ENCODE measurements at places on chromosomes 7 and 10. TPM values are rescaled to one million over a fixed set of nuclear protein-coding genes. Genes with fewer than 3 reads are reported as not detected.
A peak's percentile ranks its signal among the peaks of the same experiment; 100 is the strongest.

DNA sequence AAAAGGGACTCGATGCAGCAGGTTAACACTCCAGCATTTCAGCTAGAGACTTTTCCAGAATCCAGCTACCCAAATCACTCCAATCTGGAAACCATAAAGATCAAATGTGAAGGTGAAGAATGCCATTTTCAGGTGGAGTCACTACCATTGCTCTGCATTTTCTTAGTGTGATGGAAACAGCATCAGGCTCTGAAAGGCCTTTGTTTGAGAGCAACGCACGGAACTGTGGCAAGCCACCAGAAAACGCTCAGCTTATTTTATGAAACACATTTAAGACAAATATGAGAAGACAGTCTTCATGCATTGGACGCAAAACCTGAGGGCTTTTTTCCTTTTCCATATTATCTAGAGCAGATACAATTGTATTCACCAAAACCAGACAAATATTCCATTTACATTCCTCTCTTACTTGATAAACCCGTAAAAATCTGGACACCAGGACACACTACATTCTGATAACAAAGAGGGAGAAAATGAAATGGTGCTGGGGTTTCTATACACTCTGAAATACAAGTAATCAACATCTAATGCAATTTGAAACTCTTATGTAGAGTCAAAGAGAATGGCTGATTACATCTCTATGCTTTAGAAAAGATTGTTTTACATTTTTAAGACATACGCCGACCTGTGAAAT is 99.1 kb downstream of the NRP1 start:
- no peak for DNase-seq

GRCh38 chr7:139131-139530 is 53.2 kb upstream of the FAM20C start:
- DNase-seq: no peak

GRCh38 chr10:33521904-33522303 is 187.4 kb upstream of the NRP1 start:
- DNase-seq: no peak

GRCh38 chr10:96765406-96766240 is 45.3 kb upstream of the PIK3AP1 start:
- DNase-seq: peak; percentile 60

GRCh38 chr7:24715661-24716479 is 41.4 kb downstream of the GSDME start:
- DNase-seq: no peak

- no peak for DNase-seq
Measured at GRCh38 chr10:24440817-24441797, 232.2 kb downstream of the KIAA1217 start.

GRCh38 chr7:9507290-9507689 is 1073.9 kb downstream of the NXPH1 start:
- no peak for DNase-seq

- no peak for DNase-seq
Measured at GRCh38 chr10:115771755-115772154, 501.3 kb downstream of the GFRA1 start.

GRCh38 chr7:155506854-155507337 is 39.5 kb downstream of the CNPY1 start:
- peak; percentile 35 for DNase-seq

GRCh38 chr7:50791938-50792341 is 9.2 kb upstream of the GRB10 start:
- no peak for DNase-seq

DNA sequence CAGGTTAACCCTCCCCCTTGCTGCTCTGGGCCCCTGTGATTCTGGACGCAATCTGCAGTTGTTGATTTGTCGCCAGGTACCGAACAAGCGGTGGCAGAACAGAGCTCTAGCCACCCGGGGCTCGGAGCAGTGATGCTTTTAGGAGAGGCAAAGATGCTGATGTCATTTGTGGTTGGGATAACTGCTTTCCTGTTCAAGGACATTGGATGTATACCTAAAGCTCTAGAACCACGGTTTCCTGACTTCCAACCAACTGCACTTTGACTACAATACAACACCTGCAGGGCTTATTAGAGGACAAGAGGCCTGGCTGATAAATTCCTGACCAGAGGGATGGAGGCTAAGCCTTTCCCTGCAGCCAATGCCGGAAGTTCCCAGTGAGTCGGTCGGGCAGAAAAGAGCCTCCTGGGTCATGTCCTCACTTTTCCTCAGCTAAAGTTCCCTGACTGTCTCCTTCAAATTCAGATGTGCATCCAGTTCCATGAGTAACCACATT is 6.5 kb upstream of the RBM20 start:
- no peak for DNase-seq

Gene GPR15LG
- total RNA-seq: not detected

Gene TFR2
- total RNA-seq: 1.7 TPM

Gene AGBL3
- 5.5 TPM for total RNA-seq

Gene MRPS17
- 22.5 TPM for total RNA-seq

Gene SH2D4B
- 0.09 TPM for total RNA-seq

Gene CLDN3
- total RNA-seq: not detected

Gene DLD
- total RNA-seq: 77.6 TPM

Gene MRC1
- total RNA-seq: not detected

Data from neural crest cell (in vitro differentiated cells).